ENCODE measurements at places on chromosomes 7 and 10. TPM values are rescaled to one million over a fixed set of nuclear protein-coding genes. Genes with fewer than 3 reads are reported as not detected.

DNA sequence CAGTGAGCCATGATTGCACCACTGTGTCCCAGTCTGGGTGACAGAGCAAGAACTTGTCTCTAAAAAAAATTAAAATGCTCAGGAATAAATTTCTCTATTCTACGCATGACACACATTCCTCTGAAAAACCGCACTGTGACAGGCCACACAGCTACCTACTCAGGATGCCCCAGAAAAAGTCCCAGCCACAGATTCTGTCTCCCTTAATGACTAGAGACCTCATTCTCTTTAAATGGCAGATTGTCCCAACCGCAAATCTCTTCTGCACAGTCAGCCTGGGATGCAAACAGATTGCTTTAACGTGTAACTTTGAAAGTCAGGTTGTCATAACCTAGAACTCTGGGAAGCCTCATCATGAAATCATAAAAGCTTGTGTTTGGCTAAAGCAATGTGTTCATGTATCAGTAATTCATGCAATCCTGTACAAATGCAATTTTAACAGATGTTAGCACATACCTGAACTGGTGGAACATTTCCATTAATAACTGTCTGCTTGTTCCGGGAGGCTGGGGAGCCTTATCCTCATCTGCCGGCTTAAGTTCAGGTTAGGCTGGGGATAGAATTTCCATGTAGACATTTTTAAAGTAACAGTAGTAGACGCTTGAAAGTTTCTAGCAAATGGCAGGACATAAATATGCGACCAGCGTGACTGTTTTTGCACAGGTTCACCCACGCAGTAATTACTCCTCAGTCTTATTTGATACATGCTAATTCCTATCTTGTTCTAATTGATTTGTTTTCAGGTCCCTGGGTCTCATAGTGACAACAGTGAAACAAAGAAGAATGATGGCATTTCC lies 26.2 kb upstream of the MSRB2 start:
- H3K27ac ChIP-seq: no peak overlapping the region
- no peaks in the 10 kb centered on the region for H3K36me3 ChIP-seq

DNA sequence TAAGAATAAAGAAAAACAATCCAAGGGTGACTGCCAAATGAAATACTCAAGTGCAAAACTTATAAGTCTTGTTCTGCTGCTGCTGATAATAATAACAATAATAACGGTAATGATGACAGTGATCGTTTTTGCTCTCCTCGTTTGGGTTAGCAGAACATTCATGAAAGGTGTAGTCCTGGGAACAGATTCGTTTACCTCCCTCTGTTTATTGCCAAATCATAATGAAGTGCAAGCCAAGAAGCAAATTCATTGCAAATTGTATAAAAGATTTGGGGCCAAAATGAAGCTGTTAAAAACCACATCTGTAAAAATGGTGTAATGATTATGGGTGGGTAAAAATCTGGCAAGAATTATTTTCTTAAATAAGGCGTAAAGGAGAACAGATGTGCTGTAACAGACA lies 587.2 kb upstream of the MKI67 start:
- DNase-seq: no peak
- peaks cover 66% of the 10 kb centered on the region for H3K27me3 ChIP-seq
- H3K36me3 ChIP-seq: no peaks in the 10 kb centered on the region

DNA sequence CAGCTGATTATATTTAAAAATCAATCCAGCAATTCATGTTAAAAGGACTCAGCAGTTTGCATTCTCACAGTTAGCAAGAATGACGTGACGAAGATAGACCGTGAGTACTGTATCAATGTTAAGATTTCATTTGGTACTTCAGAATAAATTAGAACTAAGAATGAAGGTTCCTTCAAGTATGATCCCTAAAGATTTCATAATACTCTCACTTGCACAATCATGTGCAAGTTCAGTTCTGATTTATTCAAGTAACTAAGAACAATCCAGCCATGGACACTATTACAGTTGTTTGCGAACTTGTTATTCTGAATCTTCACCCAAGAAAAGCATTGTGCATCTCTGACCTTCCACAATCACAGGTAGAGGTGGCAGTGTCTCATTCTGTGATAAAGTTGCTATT lies 7.7 kb downstream of the RHEB start:
- DNase-seq: no peak
- H3K36me3 ChIP-seq: no peaks in the 10 kb centered on the region
- H3K4me3 ChIP-seq: no peak overlapping the region

DNA sequence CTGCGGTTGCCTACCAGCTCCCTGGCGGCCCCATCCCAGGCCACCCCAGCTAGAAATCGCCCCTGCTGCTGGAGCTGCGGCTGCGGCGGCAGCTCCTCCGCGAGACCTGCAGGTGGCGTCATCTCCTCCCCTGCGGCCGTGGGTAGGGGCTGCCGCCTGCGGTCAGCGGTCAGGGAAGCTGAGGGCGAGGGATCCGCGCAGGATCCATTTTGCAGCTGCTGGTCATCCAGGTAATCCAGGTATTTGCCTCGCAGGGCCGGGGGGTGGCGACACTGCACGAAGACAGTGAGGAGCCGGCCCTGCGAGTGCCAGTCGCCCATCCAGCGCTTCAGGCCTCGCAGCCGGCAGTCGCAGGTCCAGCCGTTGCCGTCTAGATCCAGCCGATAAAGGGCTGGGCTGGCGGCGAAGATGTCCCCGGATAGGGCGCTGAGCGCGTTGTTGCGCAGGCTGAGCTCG lies 1.5 kb downstream of the TRIL start:
- peak overlapping the region; percentile 72 for H3K4me3 ChIP-seq
- H3K4me1 ChIP-seq: peaks cover 61% of the 10 kb centered on the region
- H3K27ac ChIP-seq: peak overlapping the region; percentile 78
- H3K27me3 ChIP-seq: no peaks in the 10 kb centered on the region
- H3K36me3 ChIP-seq: no peaks in the 10 kb centered on the region

Gene AKR1C4
- total RNA-seq: not detected

Measured in left ventricle myocardium inferior (tissue), 1 donor.